DMS53 (cell line): ENCODE measurements at places on chromosomes 7 and 10.

DNA sequence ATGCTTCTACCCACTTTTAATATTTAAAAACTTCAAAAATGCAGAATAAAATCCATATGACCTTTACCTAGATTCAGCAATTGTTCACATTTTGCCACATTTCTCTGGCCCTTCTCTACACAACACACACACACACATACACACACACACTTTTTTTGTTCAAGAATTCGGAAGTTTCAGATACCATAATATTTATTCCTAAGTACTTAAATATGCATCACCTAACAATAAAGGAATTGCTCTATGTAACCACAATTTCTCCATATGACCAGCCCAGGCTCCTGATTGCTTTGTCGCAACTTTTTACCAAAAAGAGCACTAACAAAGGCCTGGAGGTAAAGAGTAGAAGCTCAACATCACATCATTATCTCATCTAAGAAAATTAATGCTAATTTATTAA, 106.6 kb downstream of the FAS start:
- DNase-seq, result no peak

DNA sequence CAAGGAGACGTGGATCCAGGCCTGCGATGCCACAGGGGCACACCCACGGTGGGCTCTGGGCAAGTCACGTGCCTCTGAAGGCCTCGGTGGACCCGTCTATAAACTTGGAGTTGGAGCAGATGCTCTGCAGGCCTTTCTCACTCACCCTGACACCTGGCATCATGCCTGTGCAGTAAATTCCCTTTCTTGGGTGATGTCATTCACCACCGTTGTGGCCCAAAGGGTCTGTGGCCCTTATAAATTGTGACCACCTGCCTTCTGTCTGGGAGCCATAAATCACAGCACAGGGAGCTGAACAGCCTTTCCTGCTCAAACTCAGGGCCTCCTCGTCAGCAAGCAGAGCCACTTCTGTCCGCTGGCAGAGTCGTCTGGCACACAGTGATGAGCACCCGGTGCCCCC, 52.2 kb downstream of the GPAM start:
- no peak for DNase-seq

GRCh38 chr7:16526742-16527540, at the start of gene LRRC72:
Gene LRRC72, plus strand, starts transcription at chr7:16526825. Its CDS starts 128 bp downstream, at chr7:16526953.
- no peak for DNase-seq

- DNase-seq, result peak; percentile 21
Measured at GRCh38 chr7:77467408-77467807, 51.3 kb upstream of the GSAP start.

- no peak for DNase-seq
Measured at GRCh38 chr10:110349386-110349785, 44.7 kb upstream of the SMNDC1 start.

DNA sequence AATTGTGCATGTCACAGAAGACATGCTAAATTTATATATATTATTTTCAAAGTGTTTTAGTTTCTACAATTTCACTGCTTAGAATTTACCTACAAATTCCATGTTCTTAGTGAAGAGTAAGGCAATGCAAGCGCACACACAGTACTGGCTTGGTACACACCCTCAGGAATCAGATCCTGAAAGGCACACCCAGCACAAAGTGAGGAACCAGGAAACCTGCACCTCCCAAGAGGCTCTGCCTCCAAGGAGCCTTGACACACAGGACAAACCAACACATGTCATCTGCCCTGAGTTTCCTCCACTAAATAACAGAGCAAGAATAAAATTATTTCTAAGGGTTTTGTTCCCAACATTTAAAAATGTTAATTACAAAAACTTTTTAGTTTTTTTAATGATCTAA, 156.2 kb downstream of the PARD3 start:
- no peak for DNase-seq

- DNase-seq, result no peak
Measured at GRCh38 chr10:88592381-88592780, 5.8 kb downstream of the LIPJ start.

- DNase-seq, result peak; percentile 83
Measured at GRCh38 chr10:58291538-58292174, 22.7 kb downstream of the CISD1 start.

DNA sequence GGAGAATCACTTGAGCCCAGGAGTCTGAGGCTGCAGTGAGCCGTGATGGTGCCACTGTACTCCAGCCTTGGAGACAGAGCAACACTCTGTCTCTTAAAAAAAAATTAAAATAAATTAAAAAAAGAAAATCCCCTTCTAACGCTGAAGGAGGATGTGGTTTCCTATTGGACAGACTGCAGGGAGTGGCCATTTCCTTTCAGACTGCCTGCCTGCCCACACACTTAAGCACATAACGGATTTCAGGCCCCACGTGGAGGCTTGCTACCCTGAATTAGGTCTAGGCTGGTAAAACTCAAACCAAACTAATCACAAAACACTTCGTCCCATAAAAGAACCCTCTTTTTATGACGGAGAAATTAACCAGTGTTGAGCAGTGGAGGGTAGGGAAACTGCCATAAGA, 34.0 kb downstream of the GATA3 start:
- DNase-seq, result no peak

DNA sequence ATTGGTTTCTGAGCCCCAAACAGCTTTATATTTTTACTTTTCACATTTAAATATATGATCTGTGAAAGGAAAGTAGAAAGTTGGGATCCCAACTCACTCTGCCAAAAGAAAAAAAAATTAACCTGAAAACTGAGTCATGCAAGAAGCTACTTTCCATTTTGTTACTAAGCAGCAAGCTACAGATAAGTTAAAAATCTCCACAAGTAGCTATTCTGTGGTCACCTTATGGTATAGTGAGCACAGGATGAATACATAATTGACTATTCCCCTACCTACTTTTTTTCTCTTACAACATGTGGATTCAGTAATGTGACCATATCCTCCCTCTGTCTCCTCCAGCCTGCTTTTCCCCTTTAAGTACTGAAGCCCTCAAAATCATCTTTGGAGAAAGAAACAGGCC, 30.3 kb upstream of the CREB3L2 start:
- DNase-seq, result no peak

DNA sequence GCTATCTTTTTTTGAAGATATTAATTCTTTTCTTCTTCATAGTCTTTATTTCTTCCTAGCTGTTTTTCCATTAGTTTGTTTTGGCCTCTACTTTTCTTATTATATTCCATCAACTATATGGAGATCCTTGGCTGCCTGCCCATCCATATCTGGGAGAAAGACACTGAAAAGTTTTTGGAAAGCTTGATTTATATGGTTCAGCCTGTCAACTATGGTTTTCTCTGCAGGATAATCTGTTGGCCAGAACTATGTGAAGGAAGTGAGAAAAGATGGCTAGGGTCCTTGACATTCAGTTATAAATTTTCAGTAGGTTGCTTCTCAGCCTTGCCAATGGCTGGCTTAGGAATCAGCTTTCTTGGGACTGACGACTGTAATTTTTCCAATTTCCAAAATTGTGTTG, 10.0 kb upstream of the CDK14 start:
- no peak for DNase-seq

DNA sequence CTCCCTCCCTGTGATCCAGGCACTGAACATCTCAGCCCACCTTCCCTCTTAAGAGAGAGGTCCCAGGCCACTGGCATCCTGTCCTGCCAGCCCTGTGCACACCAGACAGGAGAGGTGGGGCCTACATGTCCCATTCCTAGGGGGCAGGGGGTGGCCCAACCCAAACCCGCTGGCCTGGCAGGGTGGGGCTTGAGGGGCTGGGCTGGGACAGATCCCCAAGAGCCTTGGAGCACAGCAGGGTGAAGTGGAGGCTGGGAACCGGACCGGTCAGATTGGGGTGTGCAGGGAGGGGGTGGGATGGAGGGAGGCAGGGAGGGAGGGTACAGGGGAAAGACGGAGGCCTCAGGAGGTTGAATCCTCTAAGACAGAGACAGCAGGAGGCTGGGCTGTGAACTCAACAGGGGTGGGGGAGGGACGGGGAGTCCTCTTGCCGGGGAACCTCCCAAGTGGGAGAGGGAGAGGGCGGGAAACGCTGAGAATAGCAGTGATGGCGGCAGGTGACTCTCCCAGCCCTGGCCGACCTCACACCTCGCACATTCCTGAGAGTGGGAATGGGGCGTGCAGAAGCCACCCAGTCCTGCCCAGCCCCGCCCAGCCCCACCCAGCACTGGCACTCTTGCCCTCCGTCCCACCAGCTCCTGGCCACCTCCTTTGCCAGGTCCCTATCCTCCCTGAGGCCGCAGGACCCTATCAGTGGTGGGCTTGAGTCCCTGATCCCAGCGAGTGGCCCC, 6.7 kb downstream of the TSC22D4 start:
- no peak for DNase-seq

DNA sequence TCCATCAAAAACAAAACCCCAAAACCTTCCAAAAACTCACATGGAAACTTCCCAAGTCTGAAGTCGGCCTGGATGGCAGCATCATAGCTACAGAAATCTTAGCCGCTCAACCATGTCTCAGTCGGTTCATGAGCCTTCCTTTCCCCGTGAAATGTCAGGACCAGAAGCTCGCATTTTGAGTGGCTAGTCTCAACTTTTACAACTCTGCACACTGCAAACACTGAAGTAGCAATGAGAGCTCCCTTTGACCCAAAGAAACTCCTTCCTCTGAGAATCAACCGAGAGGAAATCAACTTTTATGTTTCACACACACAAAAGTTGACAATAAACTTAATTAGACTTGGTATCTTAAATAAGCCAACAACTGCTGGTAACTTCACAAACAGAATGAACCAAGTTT, 37.6 kb upstream of the RNF32 start:
- DNase-seq, result no peak

GRCh38 chr7:18445916-18446520, 49.5 kb upstream of the HDAC9 start:
- no peak for DNase-seq

- peak; percentile 74 for DNase-seq
Measured at GRCh38 chr10:63699785-63700613, 178.8 kb downstream of the REEP3 start.

GRCh38 chr10:43109671-43110249, 28.5 kb upstream of the CSGALNACT2 start:
- DNase-seq, result no peak

- peak; percentile 86 for DNase-seq
Measured at GRCh38 chr7:55432939-55433784, 68.0 kb downstream of the LANCL2 start.

- DNase-seq, result peak; percentile 79
Measured at GRCh38 chr10:72297281-72297804, 23.6 kb downstream of the DDIT4 start.

DNA sequence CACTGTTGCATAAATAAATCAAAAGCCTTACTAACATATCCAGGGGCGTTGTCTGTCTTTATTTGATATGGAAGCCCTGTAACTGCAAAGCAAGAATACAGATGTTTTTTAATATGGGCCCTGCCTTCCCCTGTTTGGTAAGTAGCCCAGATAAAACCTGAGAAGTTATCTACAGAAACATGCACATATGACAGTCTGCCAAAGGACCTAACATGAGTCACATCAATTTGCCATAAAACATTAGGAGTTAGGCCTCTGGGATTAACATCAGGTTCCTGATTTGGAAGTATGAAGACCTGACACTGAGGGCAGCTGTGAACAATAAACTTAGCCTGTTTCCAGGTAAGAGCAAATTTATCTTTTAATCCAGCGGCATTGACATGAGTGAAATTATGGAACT, 1588.8 kb downstream of the REEP3 start:
- no peak for DNase-seq

GRCh38 chr10:125038637-125039036, 96.7 kb downstream of the ZRANB1 start:
- DNase-seq, result peak; percentile 29

- peak; percentile 17 for DNase-seq
Measured at GRCh38 chr7:98091061-98091460, 15.6 kb upstream of the LMTK2 start.

DNA sequence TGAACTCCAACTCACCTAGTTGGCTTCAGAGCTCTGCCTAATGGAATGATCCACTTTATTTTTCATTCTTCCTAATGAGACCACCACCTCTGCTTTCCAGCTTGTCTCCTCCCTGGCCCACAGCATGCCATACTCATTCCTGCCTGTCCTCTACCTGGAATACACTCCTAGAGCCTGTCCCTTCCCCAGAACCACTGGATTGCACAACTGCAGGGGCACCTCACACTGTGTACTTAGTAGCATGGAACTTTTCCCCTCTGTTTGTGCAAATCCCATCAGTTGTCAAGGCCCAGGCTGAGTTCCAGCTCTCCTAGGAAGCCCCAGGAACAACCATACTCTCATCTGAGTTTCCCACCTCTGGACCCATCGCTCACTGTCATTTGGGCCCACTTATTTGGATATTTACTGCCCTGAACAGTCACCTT, 15.6 kb downstream of the ALDH18A1 start:
- no peak for DNase-seq

- peak; percentile 16 for DNase-seq
Measured at GRCh38 chr10:50497758-50498157, 126.0 kb downstream of the SGMS1 start.

GRCh38 chr7:143013473-143013872, 13.5 kb downstream of the OR9A2 start:
- DNase-seq, result no peak

DNA sequence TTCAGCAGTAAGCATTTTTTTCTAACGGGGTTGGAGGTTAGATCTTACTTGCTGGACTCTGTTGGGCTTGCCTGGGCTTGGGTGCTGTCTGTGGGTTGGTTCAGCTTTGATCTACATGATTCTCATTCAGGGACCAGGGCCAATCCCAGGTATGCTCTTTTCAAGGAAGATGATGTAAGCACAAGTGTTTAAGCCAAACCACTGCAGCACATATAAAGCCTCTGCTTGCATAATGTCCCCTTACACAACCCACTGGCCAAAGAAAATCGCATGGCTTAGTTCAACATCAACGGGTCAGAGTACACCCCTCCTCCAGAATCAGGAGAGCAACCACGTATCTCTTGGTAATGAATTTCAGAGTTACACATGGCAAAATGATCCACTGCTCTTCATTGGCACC, 83.9 kb downstream of the DNAJB9 start:
- no peak for DNase-seq

GRCh38 chr7:158350166-158350900, 237.3 kb downstream of the PTPRN2 start:
- DNase-seq, result no peak

DNA sequence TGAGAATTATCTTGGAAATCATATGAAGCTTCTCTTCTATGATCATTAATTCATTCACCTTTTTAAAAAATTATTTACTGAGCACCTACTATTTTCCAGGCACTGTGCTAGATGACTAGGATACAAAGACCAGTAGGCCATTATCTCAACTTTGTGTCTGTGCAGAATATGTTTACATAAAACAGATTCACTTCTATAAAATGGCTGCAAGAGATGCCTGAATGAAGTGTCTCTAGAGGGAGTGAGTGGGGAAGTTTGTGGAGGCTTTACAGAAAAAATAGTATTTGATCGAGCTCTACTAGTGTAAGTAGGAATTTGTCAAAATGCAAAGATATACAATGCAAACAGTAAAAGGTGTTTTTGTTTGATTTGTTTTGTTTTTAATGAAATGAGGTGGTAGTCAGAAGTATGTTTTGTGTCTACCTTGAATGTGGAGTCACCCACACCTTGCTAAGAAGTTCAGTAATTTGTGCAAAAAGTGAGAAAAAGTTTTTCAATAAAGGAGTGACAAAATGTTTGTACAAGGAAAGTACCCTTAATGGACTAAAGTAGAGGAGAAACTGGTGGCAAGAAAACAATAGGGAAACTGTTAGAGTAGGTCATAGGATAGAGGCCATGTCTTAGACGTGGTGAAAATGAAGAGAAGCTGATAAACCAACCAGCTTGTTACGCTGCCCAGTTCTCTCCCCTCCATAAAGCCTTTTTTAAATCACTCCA, 125.5 kb downstream of the KCND2 start:
- DNase-seq, result no peak
